MM.1S (cell line): ENCODE measurements at places on chromosomes 4 and X.

- DNase-seq = no peak
Measured at GRCh38 chrX:43551590-43551989, 104.5 kb upstream of the MAOA start.

DNA sequence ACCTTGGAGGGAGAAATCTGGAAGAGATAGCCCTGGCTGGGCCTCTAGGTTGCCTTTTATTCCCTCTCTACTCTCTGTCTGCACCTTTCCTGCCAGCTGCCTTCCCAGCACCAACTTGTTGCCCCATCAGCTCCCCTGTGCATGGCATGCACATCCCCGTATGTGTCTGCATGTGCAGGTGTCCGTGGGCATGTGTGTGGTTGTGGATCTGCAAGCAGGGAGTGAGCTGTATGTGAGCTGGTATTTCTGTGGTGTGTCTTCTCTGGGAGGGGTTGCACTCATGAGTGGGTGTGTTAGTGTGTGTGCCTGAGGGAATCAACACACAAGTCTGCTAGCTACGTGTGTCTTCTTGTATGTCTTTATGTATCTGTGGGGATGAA, 9.9 kb downstream of the L1CAM start:
- no peak for DNase-seq

DNA sequence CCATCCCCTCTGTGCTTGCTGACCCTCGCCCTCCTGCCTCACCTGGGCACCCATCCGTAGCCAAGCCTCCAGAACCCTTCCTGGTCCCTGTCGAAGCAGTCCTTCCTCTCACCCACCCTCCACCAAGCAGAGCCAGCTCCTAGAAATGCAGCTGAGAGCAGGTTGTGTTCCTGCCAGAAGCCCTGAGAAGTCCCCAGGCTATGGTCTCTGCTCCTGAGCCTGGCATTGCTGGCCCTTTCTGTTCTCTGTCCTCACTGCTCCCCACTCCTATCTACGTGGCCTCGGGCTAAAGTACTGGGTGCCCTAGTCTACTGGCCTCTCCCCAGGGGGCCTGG, 2.1 kb upstream of the CPZ start:
- DNase-seq = no peak

DNA sequence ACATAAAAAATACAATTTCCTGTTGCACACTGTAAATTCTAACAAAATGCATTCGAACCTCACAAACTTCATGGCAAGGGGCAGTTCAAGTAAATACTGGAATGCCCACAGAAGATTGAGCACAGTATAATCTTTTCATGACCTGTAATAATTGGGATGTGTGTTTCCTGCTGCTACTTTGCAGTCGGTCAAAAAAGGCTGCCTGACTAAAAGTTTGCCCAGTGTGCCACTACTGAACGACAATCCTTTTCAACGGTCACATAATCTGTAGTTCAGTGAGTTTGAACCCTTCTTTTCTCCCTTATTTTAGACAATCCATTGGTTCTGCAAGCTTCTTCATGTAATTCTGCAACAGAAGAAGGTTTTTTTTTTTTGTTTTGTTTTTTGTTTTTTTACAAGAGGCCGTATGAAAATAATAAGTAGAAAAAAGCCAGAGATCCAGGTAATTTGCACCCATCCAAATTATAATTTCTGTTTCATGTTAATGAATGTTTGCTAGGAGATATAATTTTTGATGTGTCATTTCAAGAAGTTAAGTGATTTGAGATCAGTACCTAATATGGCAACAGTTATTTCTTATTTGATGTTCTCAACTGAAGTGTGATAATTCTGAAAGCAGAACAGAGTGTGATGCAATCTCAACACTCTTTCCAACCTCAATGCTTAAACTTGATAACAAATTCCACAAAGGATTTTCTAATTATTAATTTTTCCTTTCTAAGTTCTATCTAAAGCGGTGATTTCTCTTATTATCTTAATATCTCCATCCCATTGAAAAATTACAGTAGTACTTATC, 237.6 kb downstream of the FSTL5 start:
- no peak for DNase-seq

DNA sequence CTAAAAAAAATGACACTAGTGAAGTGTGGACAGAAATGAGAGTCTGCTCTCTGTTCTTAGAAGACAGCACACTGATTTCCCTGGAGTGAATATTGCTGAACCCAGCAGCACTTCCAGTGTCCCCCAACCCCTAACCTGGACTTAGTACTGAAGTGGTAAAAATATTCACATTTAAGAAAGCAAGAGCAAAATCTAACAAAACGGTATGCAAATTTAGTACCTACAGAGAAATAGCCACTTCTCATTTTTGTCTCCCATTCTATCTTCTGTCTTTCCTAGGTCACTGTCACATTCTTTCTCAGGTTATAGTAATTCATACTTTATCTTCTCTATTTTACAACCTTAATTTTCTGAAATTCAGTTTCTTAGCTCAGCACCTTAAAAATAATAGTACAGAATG, 274.7 kb downstream of the CFAP299 start:
- no peak for DNase-seq
